ENCODE measurements at places on chromosomes 6 and 20.

DNA sequence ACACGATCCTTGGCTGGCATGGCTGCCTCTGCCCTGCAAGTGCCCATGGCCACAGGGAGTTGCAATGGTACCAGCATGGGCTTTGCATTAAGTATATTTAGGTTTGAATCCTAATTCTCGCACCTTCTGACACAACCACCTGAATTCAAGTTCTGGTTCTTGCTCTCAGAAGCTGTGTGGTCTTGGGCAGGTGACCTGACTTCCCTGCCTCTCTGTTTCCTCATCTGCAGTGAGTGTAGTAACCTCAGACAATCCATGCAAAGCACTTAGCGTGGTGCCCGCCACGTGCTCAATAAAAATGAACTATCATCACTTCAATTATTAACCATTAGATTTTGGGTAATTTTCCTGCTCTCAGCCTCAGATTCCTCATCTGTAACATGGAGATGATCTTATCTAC lies 378.8 kb upstream of the ARID1B start:
- no peak for DNase-seq

- no peak for DNase-seq
Observed at GRCh38 chr6:77857421-77857820, 204.6 kb downstream of the MEI4 start.

- DNase-seq: no peak
Observed at GRCh38 chr20:61119794-61120410, 132.2 kb upstream of the CDH4 start.

DNA sequence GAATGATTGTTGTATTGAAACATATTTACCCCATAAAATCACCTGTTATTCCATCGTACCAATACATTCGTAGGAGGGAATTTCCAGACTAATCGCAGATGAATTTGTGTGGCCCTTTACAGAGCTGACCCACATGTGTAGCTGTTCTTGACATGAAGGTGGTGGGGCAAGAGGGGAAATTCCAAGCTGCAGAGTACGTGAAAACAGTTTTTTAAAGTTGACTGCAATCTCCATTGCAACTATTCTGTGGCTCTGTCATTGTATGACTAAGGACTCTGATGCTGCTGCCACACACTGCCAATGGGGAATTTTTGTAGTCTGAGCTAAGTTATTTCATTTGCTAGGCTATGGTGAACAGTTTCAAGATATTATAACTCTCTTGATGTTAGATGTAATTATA lies 46.4 kb upstream of the ADTRP start:
- no peak for DNase-seq

GRCh38 chr6:36679043-36679833 lies 724 bp downstream of the CDKN1A start:
- peak; percentile 35 for DNase-seq

DNA sequence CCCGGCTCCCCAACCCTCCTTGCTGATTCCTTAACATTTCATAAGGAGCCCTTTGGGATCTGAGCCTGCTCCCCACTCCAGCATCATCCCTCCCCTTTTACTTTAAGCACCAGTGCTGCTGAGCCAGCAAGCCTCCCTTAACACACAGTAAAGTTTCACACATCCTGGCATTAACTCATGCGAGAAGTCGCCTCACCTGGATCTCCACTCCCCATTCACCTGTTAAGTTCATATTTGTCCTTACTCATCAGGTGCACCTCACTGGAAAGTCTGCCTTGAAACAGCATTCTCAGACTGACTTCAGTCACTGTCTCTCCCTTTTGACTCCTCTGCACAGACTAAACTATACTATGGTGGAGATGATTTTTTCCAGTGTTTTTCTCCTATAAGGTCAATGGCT lies 47.8 kb upstream of the MAP7 start:
- no peak for DNase-seq

GRCh38 chr6:136011475-136011874 lies 160.0 kb downstream of the PDE7B start:
- DNase-seq: no peak

DNA sequence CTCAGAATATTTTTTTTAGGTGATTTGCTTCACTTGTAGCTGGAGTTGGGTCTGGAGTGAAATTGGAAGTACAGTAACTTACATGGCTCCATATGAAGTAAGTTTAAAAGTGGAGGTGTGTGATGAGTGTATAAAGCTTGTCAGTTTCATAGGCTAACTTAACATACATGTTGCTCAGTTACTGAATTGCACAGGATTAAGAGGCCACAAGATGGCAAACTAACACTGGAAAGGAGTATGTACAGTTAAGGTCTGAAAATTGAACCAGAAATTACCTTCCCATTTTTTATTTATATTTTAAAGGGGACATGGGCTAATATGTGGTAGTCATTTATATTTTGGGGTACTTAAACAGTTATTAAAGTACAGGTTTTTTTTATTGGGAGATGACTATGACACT lies 45.3 kb upstream of the SMIM8 start:
- DNase-seq: no peak

DNA sequence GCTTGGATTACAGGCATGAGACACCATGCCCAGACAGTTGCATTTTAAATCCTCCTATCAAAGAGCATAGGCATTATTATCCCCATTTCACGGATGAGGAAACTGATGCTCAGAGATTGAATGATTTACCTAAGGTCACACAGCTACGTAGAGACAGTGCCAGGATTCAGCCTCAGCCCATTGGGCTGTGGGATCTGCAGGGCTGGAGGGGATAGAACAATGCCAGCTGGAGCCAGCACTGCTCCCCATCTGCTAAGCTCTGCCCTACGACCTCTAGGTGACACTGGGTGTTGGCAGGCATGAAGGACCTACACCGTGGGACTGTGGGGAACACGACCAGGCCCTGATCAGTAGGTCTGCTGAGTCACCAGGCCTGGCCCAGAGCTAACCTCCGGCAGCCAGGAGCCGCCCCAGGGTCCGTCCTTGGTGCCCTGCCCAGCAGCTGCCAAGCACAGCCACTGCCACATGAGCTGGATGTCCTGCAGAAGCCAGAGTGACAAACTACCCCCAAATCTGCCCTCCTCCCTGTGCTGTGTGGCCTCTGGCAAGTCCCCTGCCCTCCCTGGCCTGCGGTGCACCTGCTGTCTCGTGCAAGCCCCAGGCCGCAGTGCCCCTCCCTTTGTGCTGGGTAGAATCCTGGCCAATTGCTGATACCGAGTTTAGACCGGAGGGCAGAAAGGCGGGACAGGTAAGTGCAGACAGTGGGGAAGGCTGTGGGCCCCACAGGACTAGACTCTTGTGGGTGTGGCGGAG lies 47.6 kb upstream of the PTGIS start:
- DNase-seq: no peak

DNA sequence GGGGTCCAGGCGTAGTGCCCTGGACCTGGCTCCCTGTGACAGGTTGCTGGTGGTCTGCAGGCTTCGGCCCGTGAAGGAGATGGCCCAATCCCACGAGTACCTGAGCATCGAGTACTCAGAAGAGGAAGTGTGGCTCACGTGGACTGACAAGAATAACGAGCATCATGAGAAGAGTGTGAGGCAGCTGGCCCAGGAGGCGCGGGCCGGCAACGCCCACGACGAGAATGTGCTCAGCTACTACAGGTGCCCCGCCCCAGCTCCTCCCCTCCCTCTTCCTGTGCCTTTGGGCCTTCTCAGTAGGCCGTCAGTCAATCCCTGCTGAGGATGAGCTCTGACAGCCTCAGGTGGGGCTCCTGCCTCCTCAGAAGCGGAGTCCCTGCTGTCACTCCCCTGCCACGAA lies 42.6 kb downstream of the UQCC2 start:
- no peak for DNase-seq

DNA sequence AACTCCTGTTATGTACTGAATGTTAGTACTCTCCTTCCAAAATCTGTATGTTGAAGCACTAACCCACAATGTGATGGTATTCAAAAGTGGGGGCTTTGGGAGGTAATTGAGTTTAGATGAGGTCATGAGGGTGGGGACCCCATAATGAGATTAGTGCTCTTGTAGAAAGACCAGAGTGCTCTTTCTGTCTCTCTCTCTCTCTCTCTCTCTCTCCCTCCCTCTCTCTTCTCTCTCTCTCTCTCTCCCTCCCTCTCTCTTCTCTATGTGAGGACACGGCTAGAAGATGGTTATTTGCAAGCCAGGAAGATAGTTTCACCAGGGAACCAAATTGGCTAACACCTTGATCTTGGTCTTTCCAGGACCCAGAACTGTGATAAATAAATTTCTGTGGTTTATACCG lies 107.4 kb downstream of the TBX18 start:
- no peak for DNase-seq

- no peak for DNase-seq
Observed at GRCh38 chr20:31425797-31426196, 14.6 kb upstream of the DEFB123 start.

DNA sequence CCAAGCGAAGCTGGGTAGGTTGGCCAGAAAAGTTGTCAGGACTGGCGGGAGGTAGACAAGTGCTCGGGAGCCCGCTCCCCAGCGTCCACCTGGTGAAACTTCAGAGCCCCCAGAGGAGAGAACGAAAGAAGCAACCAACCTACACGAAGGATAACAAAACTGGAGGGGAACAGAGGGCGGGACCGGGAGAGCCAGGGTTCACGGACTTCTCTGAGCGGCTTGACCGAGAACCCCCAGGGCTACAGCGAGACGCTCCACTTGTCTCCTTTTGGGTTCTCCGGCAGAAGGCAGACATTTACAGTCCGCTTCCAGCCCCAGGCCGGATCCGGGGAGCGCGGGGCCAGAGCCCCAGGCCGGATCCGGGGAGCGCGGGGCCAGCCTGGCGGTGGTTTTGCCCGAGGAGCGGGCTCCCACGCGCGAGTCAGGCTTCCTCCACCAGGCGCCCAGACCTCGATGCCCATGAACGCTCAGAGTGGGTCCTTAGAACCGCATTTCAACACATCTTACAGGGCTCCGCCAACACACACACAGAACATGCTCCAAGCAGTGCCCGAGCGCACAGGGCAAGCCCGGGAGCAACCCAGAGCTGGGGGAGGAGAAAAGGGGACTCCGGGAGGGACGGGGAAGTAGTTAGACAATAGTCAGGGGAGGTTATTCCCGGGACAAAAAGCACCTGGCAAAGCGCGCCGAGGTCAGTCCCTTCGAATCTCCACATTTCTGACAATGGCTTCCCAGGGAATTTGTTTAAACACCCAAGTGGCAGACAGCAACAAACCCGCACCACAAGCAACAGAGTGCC lies 1.1 kb downstream of the PTPRK start:
- DNase-seq: peak; percentile 35

DNA sequence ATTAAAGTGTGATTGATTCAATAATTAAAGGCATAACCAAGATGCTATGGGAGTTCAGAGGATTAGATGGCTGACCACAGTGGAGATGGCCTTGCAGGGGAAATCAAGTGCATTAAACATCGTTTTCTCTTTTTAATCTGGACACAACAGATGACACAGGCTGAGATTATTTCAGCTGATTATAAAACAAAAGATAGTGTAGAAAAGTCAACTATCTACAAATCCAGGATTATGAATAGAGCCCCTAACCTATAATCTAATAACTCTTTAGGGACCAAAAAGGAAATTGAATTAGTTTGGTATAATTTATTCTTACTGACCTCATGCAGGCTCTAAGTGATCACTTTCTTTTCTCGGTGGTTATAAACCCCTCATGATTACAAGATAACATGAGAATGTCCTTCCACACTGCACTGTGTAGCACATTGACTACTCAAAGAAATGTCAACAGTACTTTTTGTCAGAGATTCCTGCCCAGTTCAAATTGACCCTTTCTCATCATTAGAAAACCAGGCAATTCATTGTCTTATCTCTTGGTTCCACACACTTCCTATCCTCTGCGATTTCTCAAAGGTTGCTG lies 122.1 kb downstream of the PKHD1 start:
- no peak for DNase-seq

GRCh38 chr6:95364016-95364604 lies 213.2 kb upstream of the MANEA start:
- DNase-seq: no peak

DNA sequence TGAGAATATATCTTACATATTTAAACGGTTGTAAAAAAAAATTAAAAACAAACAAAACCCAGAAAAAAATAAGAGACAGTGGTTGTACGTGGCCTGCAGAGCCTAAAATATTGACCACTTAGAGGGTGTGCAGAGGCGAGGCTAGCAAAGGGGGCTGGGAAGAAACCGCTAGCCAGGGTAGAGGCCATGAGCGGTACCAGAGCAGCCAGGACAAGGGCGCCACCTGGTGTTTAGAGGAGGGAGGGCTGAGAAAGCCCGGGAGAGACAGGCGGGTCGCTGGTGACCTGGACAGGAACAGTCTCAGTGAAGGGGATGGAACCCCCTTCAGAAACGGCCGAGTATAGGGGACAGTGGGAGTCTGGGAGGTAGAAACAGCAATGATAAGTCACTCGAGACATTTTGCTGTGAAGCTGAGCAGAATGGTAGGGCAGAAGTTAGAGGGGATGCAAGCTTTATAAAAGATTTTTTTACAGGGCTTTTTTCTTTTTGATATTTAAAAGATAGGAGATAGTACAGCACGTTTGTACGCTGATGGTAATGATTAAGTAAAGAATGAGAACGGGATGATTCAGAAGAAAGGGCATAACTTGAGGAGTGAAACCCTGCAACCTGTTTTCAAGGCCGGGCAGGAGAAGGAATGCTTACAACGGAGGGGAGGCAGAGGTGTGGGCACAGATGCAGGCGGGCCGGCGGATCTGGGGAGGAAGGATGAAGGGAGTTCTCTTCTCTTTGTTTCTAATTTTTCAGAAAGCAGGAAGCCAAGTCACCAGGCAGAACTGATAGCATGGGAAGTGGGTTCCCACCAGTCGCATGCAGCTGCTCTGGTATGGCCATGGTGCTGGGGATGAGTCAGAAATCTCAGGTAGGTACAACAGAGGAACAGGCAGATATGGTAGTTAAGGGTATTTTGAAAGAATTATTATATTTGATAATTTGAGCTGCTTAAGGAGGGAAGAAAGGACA lies 76.2 kb downstream of the FAM229B start:
- peak; percentile 89 for DNase-seq

- no peak for DNase-seq
Observed at GRCh38 chr6:157724138-157724820, 98.8 kb upstream of the SNX9 start.

DNA sequence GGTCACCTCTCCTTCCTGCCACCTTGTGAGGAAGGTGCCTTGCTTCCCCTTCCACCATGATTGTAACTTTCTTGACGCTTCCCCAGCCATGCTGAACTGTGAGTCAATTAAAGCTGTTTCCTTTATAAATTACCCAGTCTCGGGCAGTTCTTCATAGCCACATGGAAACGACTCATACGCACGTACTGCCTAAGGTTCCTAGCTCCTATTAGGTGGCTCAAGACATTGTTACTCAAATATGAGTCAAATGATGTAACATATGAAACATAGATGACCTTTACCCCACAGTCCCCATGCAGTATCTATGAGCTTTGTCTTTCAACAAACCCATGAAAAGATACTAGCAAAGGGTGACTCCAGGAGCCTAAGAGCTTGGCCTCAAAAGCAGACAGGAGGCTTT lies 98.3 kb downstream of the SIM1 start:
- DNase-seq: no peak

Data from stimulated activated naive CD8-positive, alpha-beta T cell treated with anti-CD3 and anti-CD28 coated beads, Interleukin-15, Interleukin-2, amounts not matched to agents 100 U/mL and 50 U/mL, for 24 hours (primary cell).